WTC11 (cell line): ENCODE measurements at places on chromosomes 6 and 20.

- no peak for DNase-seq
Observed at GRCh38 chr20:37120497-37120896, 24.7 kb upstream of the RBL1 start.

GRCh38 chr20:11919581-11919980, 1.9 kb downstream of the BTBD3 start:
- DNase-seq, result no peak

DNA sequence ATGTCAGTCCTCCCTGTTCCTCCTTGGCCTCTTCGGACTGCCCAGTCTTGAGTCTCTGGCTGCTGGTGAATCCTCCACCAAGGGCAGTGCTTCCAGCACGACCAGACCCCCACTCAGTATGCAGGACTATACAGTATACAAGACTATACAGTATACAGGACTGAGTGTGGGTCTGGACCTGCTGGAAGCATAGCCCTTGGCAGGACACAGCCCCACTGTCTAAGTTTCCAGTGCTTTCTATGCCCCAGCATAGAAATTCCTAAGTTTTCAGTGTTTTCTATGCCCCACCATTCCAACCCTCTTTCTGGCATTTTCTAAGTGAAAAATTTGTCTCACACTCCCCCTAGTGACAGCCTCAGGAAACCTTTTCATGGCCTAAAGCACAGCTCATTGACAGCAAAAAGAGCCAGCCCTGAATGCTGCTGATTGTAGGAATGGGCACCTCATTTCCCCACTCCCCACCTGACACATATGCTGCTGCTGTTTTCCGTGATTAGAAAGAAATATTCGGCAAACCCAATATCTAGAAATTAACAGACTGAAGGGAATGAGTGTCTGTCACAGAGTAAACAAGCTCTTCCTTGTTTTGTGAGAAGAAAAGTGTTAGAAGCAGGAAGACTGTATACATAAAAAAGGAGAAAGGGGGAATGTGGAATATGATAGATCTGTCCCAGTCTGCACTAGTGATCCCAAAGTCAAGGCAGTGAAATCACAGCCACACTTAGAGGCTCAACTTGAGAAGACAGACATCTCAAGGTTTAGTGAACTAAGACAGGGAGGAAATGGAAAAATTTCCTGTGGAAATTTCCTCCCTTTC, 206.9 kb downstream of the IBTK start:
- DNase-seq, result peak; percentile 47

DNA sequence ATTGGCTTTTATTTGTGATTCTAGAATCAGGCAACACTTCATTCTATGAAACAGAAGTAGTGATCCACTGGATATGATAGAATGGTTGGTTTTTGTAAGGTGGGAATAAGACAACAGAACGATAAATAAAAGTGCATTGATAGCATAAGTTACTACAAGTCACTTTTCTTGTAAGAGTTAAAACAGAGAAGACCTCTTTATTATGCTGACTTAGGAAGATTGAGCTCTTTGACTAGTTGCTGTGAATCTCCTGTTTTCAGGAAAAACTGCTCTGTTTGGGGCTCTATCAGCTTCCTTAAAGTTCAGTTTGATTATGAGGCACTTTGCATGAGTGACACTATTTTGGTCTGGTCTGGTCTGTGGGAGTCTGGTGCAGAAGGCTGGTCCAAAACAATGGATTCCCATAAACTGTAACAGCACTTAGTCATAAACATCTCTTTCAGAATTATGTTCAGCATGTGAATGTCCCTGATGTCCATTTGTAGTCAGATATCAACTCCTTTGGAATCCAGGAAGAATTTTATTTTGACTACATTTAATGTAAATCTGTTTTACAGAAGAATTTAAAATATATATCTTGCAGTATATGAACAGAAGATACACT, 35.0 kb upstream of the DSE start:
- DNase-seq, result no peak

DNA sequence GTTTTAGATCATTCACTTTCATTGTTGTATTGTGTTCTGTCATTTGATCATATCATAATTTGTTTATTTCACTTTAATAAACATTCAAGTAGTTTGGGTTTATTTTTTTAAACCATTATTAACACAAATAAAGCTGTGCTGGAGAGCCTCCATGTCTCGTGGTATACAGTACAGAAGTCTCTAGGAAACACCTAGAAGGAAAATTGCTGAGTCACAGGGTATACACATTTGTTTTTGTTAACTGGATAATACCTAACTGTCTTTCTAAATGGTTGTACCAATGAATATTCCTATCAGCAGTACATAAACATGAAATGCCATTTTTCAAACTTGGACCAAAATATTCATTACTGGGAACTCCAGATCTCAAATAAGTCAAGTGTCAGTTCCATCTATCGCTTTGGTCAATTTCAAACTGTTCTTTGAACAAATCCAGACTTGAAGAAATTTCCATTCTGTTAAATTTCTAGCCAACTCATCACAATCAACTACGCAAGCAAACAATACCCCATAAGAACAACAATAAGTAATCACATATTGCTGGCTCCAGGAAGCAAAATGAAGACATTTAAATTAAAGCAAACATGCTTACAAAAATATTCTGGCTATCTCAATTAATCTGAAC, 138.1 kb downstream of the ATXN1 start:
- no peak for DNase-seq

DNA sequence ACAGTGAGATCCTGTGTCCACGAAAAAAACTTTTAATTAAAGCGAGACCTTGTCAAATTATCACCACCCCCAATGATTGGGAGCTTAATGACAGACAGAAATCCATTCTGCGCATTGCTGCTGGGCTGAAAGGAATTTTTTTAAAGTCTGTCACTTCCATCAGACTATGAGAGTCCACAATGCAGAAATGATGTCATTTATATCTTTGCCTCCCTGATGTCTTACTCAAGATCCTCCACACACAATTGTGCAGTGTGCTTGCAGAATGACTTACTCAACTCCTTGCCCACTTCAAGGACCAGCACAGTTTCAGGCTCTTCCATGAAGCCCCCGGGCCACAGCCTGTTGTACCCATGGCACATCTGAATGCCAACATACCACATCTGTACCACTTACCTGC, 41.0 kb downstream of the GPLD1 start:
- no peak for DNase-seq
